ENCODE measurements at places on chromosomes 1 and 21. TPM values are rescaled to one million over a fixed set of nuclear protein-coding genes. Genes with fewer than 3 reads are reported as not detected.
A peak's percentile ranks its signal among the peaks of the same experiment; 100 is the strongest.

DNA sequence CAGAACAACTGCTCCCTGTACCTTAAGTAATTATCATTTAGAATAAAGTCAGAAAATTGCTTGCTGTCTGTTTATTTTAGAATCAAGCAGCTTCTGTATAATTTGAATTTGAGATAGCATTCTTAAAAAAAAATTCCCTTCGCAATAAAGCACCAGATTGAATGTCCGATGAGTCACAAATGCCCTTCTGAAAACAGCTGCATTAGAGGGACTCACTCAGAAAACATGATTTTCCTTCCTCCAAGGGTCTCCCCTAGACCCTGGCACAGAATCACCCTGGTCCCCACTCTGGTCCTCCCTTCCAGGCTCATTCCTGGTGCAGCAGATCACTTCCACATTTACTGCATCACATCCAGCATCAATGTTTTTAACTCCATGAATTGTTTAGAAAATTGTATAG is 471.1 kb upstream of the VAMP3 start:
- no peak for DNase-seq

DNA sequence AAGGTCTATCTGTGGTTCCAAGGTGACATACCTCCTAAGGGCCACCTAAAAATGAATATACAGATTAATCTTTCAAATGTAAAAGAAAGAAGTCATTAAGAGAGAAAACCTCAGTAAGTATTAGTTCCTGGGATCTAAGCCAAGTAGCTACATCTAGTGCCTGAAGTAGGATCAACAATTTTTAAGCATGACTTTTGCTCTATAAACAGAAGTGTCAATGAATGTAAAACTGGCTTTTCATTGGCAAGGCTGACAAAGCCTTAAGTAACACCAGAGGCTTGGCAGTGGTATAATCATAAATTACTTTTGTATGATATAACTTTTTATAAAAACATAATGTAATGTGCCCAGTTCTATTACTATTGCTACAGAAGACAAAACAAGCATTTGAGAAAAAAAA is 12.2 kb upstream of the ACADM start:
- no peak for DNase-seq

- DNase-seq: no peak
Measured at GRCh38 chr1:232439011-232439410, 190.9 kb downstream of the SIPA1L2 start.

- DNase-seq: no peak
Measured at GRCh38 chr21:25944082-25944481, 209.3 kb downstream of the GABPA start.

DNA sequence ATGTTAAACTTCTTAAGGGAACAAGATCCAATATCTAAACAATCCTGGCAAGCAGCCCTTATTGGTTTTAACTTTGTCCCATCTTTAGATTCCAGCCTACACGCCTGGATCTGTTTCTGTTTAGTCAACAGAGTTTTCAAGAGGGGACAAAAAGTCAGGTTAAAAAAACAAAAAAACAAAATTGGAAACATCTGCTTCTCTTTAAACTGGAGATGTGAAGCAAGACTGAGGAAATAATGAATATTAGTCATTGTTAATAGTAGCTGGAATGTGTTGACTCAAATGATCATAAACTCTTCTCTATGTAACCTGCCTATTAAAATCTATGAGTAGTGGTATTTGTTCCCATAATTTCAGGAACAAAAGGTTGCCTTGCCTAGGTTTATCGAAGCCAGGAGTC is 55.0 kb downstream of the NID1 start:
- no peak for DNase-seq

DNA sequence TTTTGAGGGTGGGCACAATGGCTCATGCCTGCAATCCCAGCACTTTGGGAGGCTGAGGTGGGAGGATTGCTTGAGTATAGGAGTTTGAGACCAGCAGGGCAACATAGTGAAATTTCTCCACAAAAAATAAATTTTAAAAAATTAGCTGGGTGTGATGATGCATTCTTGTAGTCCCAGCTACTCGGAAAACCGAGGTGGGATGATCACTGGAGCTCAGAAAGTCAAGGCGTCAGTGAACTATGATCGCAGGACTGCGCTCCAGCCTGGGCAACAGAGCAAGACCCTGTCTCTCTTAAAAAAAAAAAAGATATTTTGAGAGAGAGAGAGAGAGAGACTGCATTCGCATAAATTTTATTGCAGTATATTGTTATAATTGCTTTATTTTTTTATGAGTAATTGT is 75.9 kb upstream of the B3GALT5 start:
- DNase-seq: no peak

GRCh38 chr1:33848205-33848937 is 15.5 kb upstream of the HMGB4 start:
- DNase-seq: no peak

DNA sequence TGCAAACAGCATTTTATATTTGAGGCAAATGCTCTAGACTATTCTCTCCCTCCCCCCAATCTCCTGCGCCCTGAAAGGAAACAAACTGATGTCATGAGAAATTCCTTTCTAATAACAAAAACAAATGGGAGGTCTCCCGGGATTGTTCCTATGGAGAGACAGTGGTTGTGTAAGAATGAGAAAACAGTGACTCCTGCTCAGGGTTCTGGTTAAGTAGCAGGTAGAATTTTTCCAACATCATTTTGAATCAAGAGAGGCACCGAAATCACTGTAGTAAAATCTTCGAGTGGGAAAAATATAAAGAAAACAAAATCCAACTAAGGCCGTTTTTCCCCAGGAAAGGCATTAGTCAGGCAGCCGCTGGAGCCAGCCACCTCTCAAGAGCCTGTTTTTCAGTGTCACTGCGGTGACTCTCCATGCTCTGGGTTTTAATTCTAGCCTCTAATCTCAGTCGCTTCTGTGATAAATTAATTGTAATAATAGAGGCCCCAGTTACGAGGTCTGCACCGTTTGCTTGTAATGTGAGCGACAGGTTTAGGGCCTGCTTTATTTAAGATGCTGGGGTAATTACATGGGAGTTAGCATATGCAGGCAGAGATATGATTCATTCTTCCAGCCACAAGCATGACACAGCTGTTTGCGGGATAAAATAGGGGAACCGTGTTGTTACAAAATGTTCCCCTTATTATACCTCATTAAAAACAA is 80.3 kb downstream of the RNF220 start:
- no peak for DNase-seq

GRCh38 chr1:239233626-239234025 is 152.7 kb upstream of the CHRM3 start:
- DNase-seq: no peak

DNA sequence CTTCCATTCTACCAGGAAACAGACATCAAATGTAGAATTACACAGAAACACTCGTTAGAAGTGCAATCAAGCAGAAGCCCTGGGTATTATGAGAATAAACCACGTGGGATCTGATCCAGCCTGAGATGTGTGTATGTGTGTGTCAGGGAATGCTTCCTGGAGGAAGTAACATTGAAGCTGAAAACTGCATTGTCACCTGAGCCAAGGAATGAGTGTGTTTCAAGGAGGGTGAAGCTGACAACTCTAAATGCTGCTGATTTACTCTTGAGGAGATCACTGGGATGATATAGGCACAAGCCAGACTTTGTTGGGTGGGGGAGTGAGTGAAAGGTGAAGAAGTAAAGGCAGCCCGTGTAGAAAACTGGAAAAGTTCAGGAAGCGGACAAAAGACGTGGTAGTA is 27.6 kb downstream of the FAAH start:
- no peak for DNase-seq

DNA sequence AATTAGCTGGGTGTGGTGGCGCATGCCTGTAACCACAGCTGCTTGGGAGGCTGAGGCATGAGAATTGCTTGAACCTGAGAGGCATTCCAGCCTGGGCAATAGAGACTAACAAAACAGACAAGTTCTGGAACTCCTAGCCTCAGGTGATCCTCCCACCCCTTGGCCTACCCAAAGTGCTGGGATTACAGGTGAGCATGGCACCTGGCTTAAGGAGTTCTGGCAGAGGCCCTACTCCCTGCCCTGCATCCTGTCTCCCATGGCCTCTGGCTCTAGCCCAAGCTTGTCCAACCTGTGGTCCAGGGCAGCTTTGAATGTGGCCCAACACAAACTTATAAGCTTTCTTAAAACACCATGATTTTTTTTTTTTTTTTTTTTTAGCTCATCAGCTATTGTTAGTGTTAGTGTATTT is 20.4 kb downstream of the TOMM20 start:
- no peak for DNase-seq

DNA sequence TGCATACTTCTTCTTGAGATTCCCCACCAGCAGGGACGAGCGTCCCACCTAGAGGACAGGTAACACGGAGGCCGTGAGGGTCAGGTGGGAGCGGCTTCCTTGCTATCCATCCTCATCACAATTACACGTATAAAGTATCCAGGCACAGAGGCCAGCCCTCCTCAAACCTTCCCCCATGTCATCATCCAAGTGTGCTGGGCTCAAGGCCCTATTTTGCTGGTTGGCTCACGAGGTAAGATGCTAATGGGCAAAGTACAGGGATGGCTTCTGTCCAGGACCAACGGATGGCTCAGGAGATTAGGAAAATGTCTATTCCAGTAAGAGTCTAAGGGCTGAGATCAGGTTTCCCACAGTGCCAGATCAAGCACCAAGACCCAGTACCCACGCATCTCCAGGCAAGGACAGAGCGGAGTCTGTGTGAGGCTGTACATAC is 11.5 kb upstream of the A3GALT2 start:
- no peak for DNase-seq

GRCh38 chr1:48693180-48693579 is 83.5 kb downstream of the BEND5 start:
- DNase-seq: no peak

DNA sequence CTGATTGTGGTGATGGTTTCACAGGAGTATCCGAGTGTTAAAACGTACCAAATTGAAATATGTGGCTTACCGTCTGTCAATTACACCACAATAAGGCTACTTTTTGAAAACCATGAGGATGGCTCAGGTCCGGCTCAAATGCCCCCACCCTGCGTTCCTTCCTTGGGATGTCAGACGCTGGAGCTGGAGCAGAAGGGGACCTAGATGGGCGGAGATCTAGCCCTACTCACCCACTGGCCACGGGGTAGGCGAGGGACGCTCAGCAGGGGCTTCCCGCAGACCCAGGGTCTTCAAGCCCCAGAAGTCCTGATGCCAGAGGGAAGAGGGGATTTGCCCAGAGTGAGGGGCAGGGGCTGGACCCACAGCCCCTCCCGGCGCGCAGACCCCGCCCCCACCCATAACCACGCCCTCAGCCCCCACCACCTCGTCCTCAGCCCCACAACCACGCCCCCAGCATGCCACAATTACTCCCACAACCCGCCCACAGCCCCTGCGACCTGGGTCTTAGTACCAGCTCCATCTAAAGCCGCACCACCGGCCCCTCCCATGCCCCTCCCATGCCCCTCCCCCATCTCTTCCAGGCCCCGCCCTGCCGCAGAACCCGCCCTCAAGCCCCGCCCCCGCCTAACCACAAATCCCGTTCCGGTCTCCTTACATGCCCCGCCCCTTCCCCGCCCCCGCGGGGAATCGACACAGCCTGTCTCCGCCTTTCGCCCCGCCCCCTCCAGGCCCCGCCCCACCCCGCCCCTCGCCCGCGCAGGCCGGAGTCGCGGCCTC is at the start of gene LRRC3:
Gene LRRC3, plus strand, starts transcription at position 764 of the 777 bp plus-strand sequence. CDS start 1,135 bp downstream, outside the sequence.
- peak; percentile 74 for DNase-seq

DNA sequence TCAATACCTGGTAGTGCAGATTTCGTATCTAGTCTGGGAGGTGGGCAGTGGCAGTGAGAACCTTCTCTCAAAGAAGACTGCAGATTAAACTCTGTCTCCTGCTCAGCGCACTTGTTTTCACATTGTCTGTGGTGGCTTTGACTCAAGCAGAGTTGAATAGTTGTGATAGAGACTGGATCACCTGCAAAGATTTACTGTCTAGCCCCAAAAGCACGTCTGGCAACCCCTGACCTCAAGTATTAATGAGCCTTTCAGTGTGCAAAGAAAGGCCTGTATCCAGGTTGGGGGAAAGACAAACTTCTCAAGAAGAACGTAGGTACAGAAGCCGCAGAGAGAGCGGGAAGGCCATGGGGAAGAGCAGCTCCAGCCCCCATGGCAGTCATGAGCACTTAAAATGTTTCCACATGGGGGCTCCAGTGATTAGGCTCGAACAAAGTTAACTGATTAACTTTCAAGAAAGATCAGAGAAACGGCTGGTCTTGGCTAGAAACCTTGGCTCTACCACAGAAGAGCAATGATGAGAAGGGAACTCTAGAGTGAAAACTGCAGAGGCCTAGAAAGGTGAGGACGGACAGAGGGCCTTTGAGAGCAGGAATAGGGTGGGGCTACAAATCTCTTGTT is 15.2 kb downstream of the HENMT1 start:
- no peak for DNase-seq

DNA sequence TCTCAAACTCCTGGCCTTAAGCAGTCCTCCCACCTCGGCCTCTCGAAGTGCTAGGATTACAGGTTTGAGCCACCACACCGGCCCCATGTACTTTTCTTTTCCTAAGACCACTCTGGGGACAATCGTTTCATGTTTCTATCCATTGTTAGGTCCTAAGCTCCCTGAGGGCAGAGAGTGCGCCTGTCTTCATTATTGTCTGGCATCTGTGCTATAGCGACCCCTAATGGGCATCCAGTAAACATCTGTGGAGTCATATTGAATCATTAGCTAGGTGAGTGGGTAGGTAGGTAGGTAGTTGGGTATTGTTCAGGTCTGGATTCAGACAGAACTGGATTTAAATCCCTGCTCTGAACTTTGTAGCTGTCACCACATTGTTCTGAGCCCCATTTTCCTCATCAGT is 66.1 kb downstream of the TMEM53 start:
- DNase-seq: no peak

GRCh38 chr1:119081267-119081666 is 59.2 kb downstream of the WARS2 start:
- DNase-seq: no peak

DNA sequence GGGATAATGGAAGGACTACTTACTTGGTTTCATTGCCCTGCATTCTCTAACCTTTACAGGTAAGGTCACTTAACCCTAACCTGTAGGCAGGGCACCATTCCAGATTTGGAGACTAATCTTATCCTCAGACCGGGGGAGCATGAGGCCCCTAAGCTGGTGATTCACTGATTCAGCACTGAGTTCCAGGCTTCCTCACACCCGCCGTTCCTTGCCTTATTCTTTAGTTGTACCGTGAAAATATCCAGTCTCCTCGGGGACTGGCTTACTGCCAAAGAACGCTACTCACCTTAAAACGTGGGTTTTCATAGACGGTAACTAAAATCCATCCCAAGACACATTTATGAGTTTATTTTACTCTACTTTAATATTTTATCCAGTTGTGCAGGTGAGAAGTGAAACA is 44.3 kb upstream of the COL24A1 start:
- DNase-seq: no peak

Gene CDK18
- total RNA-seq: 76.4 TPM

Gene WNT9A
- 2.2 TPM for total RNA-seq

Gene TNFRSF14
- 231 TPM for total RNA-seq

Gene CD46
- 228 TPM for total RNA-seq

Gene FCRL4
- not detected for total RNA-seq

Gene CDKN2C
- 9.0 TPM for total RNA-seq

Gene VANGL2
- 6.5 TPM for total RNA-seq

Gene ANGPTL7
- 3.4 TPM for total RNA-seq
